Stimulated activated CD4-positive, alpha-beta T cell treated with anti-CD3 and anti-CD28 coated beads, Interleukin-12 subunit alpha, Interleukin-12 subunit beta, amount 100 ng/mL, for 4 hours (primary cell): ENCODE measurements at places on chromosomes 1 and 21.

DNA sequence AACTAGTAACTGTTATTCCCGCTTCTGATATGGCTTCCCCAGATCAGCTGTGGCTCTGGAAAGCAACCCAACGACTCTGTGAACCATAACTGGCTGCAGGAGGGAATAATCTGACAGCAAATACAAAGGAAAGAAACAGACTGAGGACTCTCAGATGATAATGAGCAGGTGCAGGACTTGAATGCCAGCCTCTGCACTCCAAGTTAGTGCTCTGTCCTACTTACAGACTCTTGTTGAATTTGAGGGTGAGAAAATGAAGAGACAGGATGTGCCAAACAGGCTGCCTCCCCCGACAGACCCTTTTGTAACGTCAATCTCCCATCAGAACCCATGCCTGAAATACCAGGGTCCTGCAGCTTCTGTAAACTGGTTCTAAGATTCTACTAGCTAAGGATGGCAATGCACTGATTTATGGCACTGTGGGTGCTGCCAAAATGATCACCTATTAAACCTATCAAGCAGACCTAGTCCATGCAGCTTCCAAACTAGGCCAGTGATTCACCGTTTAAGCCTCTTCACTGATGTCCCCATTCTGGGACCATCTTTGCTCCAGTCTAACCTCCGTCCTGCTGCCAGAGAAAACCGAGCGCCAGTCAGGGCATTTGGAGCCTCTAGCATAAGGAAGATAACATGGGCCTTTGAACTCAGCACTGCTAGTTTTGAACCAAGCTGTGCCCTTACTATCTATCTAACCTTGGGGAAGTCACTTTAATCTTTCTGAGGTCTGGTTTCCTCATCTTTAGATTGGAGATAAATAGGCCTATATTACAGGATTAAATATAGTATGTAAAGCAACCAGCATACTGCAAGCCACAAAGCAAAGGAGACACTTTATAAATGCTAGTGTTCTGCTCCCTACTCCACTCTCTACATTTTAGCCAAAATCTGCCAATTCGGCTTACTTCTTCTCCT lies 4.8 kb downstream of the MKNK1 start:
- DNase-seq: no peak

DNA sequence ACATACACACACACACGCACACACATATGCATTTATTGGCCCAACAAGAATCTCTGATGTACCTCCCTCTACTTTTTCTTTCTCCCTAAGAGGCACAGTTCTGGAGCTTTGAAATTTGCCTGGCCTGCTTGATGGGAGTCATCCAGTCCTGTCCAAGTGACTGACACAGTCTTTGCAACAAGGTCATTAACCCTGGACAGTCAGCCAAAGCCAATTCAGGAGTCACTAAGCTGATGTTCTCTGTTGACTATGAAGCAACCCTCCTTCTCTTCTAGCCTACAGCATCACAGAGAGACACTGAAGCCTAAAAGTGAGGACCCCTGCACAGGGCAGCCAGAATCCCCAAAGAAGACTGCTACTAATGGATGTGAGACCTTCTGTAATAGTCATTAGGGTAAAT lies 123.1 kb downstream of the HHIPL2 start:
- no peak for DNase-seq

GRCh38 chr1:108747898-108748297 lies 1.4 kb downstream of the STXBP3 start:
- no peak for DNase-seq

DNA sequence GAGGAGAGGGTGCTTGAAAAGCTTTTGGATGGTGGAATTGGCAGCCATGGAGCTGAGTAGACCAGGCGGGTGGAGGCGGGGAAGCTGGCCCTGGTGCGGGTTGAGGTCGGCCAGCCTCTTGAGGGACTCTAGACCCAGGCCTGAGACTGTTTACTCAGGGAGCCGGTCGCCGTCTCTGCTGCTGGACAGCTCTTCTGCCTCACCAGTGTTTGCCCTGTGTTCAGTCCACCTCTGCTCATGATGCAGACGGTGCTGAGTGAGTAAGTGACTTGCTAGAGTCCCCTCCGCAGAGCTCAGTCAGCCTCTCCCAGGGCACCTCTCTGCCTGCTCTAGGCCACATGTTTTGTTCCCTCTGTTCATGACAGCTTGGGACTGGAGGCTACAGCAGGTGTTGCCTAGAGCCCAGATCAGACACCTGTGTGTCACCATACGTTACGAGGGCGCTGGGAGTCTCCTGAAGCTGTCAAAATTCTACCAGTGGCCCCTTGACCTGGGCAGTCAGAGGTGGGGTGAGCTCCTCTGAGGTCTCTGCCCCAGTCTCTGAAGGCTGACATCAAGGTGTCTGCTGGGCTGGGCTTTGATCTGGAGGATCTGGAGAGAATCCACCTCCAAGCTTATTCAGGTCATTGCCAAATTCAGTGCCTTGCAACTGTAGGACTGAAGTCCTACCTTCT lies 73.5 kb upstream of the WNT4 start:
- no peak for DNase-seq

DNA sequence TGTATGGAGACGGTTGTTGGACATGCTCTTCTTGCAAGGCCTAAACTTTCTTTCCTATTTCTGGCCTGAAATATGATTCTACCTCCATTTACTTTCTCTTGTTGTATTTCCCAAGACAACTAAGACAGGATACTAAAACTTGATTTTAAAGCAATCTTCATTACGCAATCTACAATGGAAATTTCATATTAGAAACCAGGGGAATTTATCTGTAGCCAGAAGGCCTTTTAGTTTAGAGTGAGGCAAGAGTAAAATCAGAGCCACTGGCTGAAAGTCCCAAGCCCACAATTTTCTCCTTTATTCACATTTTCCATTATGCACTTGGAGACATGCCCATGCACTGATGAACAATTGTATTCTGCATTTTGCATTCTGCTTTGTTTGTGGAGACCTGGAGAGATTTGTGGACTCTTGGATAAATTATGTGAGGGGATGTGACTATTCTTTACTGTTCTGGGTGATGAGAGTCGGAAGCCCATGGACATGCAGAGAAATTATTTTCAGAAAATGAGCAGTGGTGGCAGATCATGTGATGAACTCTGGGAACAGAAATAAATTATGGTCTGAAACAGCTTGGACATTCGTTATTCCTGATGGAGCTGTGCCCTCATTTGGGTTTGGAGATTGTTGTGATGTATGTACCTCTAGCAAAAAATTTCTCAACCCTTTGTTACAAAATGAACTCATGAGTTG lies 336.8 kb downstream of the SEC16B start:
- DNase-seq: no peak

- DNase-seq: no peak
Observed at GRCh38 chr1:216183454-216183853, 239.8 kb downstream of the USH2A start.

- DNase-seq: no peak
Observed at GRCh38 chr1:82343381-82343780, 542.6 kb downstream of the ADGRL2 start.

DNA sequence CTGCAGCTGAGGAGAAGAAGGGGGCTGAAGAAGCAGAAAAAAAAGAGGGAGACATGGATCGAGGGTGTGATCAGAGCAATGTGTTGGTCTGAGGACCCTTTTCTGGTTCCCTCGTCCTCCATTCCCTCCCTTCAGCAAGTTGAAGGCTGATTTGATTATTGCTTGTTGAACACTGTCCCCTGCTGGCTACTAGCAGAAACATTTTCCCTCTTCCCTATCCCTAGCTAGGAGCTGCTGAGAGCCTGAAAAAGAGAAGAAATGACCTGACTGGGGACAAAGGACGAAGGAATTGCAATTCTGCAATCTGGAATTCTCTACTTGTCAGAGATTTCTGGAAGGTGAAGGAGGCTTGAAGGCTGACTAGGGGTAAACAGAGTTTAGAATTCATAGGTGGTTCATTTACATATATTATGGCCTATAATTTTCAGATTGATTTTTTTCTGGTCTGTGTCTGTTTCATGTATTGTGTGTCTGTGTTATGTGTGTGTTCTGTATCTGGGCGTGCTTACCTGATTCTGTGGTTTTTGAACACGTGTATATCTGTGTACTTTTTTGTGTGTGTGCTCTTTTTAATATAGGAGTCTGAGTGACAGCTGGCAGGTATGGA lies 9.8 kb downstream of the NHLH1 start:
- DNase-seq: no peak

DNA sequence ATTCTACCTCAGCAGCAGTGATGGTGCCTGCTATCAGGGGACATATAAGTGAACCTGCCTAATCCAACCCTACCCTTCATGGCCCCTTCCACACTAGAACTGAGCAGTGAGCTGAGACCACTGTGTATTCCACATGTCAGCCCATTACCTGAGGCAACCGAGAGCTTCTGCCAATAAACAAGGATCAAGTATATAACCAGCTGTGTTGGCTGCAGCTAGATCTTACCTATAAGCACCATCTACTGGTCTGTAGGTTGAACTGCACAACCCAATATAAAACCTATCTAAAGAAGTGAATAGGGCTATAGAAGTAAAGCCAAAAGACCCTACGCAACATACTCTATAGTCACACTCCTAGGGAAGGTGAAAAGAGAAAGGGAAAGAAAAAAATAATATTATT lies 376.9 kb downstream of the HHIPL2 start:
- no peak for DNase-seq

DNA sequence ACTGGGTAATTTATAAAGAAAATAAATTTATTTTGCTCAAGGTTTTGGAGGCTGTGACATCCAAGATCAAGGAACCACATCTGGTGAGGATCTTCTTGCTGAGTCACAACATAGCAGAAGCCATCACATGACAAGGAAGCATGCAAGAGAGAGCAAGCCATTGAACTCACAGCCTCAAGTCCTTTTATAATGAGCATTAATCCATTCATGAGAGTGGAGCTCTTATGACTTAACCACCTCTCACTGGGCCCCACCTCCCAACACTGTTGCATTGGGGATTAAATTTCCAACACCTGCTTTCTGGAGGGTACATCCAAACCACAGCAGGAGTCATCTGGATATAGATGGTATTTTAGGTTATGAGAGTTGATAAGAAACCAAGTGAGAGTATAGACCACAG lies 20.6 kb upstream of the EGLN1 start:
- DNase-seq: no peak

DNA sequence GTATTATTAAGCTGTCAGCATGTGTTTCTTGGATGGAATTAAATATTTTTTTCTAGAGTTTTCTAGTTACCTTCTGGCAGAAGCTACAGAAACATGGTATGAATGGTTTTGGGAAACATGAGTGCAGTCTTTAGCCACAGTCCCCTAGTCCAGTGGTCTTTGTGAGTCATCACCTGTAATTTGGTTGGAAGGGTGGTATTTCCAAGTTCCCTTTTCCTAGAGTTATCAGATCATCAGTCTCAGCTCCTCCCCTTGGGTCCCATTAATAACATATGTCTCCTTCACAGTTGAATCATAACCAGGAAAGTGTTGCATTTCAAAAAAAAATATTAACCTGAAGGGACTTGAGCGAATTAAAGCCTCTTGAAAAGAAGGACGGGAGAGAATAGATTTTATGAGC lies 27.0 kb downstream of the ELAVL4 start:
- no peak for DNase-seq

DNA sequence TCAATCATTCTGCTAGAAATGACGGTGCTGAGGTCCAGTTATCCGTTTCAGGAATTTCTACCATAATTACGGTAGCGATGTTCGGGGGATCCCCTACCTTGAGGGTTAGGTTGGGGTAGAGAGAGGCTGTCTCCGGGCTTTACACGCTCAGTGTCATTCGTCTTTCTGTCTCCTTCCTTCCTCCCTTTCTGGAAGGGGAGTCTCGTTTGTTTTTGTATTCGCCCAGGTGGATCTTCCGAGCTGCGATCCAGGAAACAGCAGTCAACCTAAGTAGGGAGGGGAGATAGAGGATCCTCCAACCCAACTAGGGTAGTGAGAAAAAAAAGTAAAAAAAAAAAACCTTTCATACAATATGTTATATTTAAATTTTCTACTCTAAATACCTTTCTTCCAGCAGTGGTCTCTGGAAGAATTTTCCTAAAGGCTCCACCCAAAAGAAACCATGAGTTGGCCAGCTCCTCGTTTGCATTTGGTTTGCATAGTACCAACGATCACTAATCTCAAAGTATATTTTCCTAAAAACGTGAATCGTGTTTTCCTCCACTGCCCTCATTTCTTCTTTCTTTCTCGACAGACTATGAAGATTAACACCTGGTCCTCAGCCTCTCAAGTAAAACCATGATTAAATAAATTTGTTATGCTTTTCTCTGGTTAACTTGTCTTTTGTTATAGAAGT lies 611 bp upstream of the PIK3C2B start:
- no peak for DNase-seq

- DNase-seq: no peak
Observed at GRCh38 chr1:2304282-2304681, 76.2 kb downstream of the SKI start.

- DNase-seq: no peak
Observed at GRCh38 chr1:49728377-49728776, 295.4 kb downstream of the AGBL4 start.

DNA sequence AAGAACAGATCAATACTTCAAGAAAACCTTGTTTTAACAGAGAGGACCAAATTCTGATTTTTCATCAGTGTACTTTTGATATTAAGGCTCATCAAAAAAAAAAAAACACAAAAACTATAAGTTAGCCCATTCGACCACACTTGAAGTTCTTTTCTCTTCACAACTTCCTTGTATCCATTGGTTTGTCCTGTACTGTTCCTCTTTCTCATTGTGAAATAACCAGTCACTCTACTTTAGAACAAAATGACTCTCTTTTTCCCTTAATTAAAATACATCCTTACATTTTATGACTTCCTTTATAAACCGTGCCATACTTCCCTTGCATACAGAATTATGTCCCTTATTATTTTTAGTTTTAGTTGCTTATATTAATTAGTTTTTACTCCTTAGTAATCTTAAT lies 8.4 kb downstream of the QSOX1 start:
- no peak for DNase-seq

DNA sequence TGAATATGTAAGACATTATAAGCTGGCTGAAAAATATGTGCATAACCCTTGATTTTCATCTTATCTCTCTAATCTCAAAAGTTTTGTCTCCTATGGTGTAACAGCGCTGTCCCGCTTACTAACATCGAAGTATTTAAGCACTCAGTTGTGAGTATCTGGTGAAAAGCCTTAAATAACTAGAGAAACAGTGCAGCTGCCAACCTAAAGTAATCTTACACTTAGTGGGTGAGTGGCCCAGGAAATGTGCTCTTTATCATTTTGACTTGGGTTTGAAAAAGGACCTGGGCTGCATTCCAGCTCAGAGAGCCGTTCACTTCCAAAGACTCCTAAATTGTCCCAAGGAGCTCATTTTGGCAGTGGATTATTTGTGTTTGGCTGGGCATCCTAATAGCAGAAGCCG lies 225.9 kb downstream of the SPATA17 start:
- no peak for DNase-seq

DNA sequence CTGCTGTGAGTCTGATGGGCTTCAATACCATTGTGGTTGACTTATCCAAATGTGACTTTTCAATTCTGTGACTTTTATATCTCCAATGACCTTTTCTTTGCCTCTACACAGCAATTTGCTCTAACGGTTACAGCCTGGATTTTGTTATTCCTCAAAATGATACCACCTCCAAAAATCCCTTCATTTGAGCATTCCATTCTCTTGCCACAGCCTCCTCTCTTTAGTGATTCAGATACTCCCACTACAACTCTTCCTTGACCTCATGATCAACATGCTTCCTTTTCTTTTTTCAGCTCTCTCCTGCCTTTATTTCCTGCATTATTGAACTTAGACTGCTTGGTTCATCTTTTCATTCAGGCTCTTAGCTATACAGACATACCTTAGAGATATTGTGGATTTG lies 16.6 kb upstream of the IL19 start:
- DNase-seq: no peak

GRCh38 chr1:89611721-89612120 lies 21.2 kb upstream of the LRRC8C start:
- DNase-seq: no peak
